ENCODE measurements at places on chromosomes 13 and 19.
A peak's percentile ranks its signal among the peaks of the same experiment; 100 is the strongest.

GRCh38 chr19:16571283-16571682 is 932 bp downstream of the SLC35E1 start:
- peak; percentile 74 for DNase-seq

GRCh38 chr19:33063753-33064457 is 783 bp downstream of the RHPN2 start:
- DNase-seq: peak; percentile 68

DNA sequence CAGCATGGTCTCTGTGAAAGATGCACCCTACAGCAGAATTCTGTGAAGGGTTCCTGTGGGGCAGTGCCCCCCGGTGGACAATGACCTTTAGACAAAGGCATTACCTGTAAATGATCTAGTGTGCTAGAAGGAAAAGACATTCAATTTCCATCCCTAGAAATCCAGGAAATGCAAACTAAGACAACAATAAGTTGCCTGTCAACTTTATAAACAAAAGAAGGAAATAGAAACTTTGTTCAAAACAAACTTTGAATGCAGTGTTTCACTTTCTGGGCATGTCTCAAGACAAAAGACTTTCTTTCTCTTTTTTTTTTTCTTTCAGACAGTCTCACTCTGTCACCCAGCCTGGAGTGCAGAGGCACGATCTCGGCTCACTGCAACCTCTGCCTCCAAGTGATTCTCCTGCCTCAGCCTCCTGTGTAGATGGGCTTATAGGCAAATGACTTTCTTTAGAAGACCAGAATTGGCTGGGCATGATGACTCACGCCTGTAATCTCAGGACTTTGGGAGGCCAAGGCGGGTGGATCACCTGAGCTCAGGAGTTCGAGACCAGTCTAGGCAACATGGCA is 15.5 kb downstream of the TEX101 start:
- DNase-seq: peak; percentile 39

DNA sequence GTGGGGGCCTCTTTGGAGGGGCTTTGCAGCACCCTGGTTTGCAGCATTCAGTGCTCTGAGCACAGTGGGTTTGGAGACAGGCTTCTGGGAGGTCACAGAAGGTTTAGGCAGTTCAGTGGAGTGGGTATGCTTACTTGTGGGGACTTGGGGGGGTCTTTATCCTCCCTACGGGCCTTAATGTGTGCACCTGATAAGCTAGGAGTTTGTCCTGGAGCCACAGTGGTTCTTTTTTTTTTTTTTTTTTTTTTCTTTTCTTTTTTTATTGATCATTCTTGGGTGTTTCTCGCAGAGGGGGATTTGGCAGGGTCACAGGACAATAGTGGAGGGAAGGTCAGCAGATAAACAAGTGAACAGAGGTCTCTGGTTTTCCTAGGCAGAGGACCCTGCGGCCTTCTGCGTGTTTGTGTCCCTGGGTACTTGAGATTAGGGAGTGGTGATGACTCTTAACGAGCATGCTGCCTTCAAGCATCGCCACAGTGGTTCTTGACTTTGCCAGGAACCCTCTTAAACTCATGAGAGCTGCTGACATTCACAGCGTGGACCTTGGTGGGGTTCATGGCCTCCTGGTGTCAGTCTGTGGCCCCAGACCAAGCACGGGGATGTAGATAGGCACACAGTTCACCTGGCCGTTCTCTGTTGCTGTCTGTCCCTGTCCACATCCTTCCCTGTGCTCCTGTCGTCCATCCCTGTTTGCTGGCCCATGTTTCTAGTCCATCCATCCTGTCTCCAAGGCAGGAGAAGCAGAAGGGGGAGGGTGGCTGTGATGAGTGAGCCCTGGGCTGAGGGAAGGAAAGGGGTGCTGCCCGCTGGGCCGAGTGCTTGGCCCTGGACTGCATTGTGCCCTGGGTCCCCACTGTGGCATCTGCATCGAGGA is 2.7 kb downstream of the EGLN2 start:
- DNase-seq: no peak

- DNase-seq: no peak
These were observed 12.4 kb downstream of the ATP12A start for GRCh38 chr13:24692561-24692960.

DNA sequence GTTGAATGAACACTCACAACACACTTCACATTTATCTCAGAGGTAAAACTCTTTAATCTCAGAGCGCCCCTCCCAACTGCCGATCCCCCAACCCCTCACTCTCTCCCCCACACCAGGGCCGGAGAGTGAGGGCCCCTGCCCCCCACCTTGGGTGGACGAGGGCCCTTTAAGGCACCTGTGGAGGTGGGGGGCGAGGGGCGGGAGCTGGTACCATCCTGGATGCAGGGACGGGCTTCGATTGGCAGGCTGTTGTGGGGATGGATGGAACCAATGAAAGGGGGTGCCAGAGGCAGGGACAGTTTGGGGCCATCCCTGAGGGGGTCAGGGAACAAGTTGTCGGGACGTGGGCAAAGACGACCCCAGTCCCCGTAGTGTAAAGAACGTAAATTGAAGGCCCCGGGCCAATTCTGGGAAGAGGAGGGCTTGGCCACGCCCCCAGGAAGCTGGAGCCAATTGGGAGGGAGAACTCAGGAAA is 1.7 kb upstream of the PNKP start:
- DNase-seq: peak; percentile 94

DNA sequence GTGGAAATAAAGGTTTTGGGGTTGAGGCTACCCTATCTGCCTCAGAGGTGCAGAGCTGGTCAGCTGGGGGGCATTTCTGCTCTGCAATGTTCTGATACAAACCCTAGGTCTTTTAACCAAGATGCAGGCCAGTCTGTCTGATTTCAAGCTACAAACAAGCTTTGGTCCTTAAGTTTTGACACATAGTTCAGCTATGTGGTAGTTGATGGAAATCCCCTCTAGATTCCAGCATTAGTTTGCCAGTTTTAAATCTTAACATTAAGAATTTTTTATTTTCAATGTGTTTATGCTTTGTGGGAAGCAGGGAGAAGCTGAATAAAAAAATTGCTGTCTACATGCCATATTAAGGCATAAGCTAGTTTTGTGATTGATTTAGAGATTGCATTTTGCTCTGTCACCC is 225.7 kb downstream of the LMO7 start:
- no peak for DNase-seq

GRCh38 chr19:524062-524674 is 7.4 kb upstream of the CDC34 start:
- peak; percentile 87 for DNase-seq

DNA sequence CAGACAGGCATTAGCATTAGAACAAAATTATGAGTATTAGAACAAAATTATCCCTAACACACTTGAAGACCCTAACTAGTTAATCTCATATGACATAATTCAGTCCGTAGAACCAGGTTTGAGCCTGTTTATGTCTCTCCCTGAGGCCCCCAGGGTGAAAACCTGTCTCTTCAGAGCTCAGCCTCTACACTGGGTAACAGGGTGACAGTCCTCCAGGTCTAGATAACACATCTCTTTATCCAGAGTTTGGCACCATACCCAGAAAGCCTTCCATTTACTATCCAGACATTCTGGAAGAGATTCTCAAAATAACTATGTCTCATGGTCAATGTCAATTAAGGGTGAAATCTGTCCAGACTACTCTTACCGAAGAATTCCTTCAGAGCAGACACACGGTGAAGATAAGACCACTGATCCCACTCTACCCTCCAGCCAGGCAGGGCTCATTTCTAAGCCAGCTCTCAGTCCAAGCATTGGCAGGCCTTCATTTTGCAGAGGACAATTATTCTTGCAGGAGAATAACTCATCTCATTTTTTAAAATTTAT is 1195.3 kb downstream of the EFNB2 start:
- no peak for DNase-seq

DNA sequence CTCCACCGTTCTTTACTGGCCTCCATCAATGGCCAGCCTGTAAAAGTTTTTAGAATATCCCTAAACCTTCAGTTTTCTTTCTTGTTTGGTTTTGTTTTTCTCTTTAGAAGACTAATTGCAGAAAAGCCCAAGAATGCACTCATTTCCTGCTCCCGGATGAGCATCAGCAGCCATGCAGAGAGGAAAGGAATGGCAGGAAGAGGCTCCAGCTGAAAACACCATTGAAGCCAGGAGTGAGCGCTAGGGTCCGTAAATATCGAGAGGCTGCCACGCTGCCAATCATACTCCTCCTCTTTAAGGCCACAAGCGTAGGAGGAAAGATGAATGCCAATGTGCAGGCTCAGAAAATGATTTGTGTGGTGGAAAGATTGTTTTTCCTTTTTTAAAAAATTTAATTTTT is 57.4 kb upstream of the UBE2L5 start:
- DNase-seq: no peak

Measured in NCI-H69 (cell line).